ENCODE measurements at places on chromosomes 7 and 10.

GRCh38 chr7:106639476-106640334, 21.3 kb downstream of the CCDC71L start:
- no peak for DNase-seq

DNA sequence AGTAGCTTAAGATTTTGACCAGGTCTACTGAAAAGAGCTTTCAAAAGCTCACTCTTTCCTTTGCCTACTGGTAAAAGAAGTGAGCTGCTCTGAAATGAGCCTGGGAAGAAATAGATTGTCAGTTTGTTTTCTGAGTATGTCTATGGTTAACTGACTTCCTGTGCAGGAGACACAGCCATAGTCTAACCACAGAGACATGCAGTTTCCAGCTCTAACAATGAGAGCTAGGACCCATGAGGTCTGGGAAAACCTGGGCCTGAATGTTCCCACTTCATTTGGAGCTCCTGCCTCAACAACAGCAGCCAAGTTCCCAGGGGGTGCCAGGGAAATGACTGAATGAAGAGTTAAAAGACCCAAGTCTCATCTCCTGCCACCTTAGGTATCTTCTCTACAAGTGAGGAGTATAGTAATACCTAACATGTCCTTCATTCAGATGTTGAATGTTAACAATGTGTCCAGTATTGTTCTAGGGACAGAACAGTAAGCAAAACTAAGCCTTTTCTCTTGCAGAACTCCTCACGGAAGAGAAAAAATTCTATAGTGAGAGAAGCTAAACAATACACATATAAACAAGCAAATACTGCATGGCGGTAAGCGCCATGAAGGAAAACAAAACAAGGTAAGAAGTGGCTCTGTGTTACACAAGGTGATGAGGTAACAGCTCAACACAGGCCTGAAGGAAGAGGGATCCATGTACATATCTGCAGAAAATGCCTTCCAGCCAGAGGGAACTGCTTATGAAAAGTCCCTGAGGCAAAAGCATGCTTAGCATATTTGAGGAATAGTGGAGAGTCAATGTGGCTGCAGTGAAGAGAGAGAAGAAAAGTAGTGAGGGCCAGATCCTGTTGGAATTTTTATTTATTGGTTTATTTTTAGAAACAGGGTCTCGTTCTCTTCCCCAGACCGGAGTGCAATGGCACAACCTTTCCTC, 26.4 kb upstream of the ANKRD1 start:
- DNase-seq = no peak

DNA sequence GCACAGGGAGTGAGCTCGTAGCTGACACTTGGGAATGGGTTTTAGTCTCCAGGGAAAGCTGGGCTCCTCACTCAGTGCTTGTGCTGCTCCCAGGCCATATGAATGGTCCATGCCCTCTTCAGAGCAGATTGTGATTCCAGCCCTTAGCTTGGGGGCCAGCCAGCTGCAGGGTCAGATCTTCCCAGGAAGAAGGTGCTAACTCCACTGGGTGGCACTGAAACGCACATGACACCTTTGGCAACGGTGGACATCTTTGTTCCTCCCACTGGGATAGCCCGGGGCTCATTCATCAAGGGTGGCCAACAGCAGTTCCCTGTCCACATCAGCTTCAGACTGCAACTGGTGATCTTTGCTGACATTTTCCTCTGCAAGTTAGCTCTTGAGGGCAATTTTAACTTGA, 129.2 kb downstream of the DYNC2I1 start:
- DNase-seq = no peak

DNA sequence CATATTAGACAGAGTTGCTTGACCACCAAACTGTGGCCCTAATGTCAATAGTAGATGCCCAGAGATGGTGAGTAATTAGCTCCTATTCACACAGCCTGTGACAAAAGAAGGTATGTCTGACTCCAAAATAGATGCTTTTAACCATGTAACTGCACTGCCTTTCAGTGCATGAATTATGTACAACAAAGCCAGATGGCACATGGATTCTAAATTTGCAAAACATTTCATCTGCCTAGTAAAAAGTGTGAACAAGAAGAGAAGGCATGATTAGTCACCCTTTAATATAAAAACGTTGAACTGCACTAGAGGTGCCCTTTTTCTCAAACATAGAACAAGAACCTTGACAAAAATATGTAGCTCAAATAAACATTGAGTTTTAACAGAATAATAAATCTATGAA, 35.5 kb upstream of the PTPRZ1 start:
- DNase-seq = no peak

Measured in stimulated activated CD8-positive, alpha-beta memory T cell treated with anti-CD3 and anti-CD28 coated beads, Interleukin-15, amount 100 ng/mL, for 4 hours (primary cell).